Esophagus mucosa (tissue), 1 donor: ENCODE measurements at places on chromosomes 11 and 22. TPM values are rescaled to one million over a fixed set of nuclear protein-coding genes. Genes with fewer than 3 reads are reported as not detected.
A peak's percentile ranks its signal among the peaks of the same experiment; 100 is the strongest.

The OR4D5 gene
- not detected for total RNA-seq

The TSPAN4 gene
- 8.4 TPM for total RNA-seq

DNA sequence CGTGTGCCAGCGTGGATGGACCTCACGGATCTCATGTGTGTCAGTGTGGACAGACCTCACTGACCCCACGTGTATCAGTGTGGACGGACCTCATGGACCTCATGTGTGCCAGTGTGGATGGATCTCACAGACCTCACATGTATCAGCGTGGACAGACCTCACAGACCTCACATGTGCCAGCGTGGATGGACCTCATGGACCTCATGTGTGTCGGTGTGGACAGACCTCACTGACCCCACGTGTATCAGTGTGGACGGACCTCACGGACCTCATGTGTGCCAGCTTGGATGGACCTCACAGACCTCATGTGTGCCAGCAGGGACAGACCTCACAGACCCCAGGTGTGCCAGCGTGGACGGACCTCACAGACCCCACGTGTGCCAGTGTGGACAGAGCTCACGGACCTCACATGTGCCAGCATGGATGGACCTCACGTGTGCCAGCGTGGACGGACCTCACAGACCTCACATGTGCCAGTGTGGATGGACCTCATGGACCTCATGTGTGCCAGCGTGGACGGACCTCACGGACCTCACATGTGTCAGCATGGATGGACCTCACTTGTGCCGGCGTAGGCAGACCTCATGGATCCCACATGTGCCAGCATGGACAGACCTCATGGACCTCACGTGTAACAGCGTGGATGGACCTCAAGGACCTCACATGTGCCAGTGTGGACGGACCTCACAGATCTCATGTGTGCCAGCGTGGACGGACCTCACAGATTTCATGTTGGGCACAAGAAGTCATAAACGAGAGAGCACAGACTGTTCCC is 18.2 kb downstream of the TTLL8 start:
- ATAC-seq, result no peak

DNA sequence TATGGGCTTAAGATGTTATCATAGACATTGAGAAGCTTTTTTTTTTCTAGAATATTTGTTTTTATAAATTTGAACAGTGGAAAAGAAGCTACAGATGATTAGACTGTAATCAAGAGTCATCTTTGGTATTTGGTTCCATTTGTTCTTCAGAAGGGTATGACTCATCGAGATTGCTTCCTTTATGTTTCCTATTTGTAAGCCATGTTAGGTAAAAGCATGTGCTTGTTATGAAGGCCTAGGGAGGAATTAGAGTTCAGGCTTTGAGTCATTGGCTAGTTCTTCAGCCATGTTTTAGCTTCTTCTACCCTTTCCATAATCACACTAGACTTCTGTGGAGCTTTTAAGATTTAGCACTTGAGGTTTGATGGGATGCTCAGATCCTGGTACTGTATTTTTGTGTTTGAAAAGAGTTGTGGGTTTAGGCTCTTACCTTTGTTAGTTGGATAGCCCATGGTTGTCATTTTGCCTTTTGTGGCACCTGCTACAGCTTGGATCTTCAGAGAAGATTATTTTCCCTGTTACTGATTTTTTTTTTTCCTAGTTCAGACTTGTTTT is 44.3 kb downstream of the POLD3 start:
- ATAC-seq, result peak; percentile 80

- ATAC-seq, result no peak
Observed at GRCh38 chr11:77148963-77149715, 21.1 kb downstream of the MYO7A start.

GRCh38 chr11:79525257-79525656 is 84.4 kb upstream of the TENM4 start:
- no peak for ATAC-seq

The RCE1 gene
- total RNA-seq, result 14.5 TPM

The FGF19 gene
- not detected for total RNA-seq

DNA sequence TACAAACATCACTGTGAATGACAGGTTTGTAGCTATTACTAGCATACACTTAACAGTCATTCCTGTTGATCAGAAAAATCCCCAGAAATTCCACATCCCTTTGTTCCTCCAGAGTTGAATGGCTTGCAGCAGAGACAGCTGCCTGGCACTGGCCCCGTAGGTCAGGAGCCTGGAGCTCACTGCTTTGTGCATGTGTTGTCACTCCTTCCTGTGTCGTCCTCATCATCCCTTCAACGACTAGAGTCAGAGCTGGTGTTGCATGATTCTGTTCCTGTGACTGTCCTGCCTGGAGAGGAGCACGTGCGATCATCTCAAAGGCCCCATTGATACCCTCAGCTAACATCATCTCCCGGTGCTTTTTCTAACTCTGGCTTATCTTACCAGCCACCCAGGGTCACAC is 58.3 kb downstream of the LDLRAD3 start:
- ATAC-seq, result no peak

DNA sequence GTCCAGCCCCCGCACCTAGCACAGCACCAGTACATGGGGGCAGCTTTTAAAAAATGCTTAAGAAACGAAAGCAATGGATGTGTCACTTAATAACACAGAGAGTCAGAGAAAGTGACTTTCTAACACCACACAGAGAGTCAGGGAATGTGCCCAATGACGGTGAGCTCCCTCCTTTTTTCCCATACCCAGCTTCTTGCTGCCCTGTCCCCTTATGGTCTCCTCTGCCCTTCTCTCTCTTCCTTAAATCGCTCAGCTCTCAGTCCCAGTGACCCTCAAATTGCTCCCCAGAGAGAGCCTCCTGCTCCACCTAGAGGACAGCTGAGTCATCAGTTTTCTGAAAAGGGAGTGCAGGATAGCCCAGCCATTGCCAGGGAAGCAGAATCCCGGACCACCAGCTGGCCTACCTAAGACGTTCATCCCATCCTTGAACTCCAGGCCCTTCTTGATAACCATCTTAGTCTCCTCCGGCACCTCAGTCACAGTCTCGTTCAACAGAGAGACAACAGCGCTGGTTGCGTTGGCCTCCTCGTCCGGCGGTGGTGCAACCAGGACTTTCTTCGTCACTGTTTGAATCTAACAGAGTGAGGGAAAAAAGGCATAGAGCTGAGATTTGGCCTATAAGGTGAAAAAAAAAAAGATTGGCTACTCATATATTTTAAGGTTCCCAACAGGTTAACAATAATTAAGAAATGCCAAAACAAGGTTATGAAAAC is 113.5 kb downstream of the SLC1A2 start:
- ATAC-seq, result peak; percentile 23

GRCh38 chr22:23391022-23391421 is 189.1 kb downstream of the IGLL1 start:
- no peak for ATAC-seq

The RIMBP3B gene
- total RNA-seq, result not detected

The CRYBB2 gene
- total RNA-seq, result not detected

DNA sequence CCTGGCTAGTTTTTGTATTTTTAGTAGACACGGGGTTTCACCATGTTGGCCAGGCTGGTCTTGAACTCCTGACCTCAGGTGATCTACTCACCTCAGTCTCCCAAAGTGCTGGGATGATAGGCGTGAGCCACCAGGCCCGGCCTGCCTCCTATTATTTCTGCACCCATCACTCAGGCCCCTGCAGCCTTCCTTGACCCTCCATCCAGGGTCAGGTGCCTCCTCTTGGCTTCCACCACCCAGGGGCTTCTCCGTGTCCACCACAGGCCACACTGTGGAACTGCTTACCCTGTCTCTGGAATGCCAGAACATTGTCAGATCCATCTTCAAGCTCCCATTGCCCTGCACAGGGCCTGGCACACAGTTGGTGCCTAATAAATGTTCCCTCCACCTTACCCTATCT is 75.4 kb upstream of the RTL6 start:
- no peak for ATAC-seq

DNA sequence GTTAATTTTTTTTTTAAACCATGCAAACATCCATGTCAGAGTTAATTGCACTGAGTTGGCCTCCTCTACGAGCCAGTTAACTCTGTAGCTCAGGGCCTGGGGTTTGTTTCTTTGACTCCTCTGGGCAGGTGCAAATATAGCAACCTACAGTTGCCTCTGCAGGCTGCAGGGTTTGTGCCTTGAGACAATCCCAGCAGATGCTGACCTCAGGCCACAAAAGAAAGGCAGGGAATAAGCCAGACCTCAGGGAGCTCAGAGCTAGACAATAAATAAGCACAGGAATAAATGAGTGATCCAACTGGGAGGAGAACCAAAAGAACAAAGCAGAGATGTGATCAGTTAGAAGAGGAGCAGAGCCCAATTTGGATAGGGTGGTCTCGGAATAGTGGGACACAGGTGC is 390.8 kb downstream of the SHANK2 start:
- ATAC-seq, result no peak

DNA sequence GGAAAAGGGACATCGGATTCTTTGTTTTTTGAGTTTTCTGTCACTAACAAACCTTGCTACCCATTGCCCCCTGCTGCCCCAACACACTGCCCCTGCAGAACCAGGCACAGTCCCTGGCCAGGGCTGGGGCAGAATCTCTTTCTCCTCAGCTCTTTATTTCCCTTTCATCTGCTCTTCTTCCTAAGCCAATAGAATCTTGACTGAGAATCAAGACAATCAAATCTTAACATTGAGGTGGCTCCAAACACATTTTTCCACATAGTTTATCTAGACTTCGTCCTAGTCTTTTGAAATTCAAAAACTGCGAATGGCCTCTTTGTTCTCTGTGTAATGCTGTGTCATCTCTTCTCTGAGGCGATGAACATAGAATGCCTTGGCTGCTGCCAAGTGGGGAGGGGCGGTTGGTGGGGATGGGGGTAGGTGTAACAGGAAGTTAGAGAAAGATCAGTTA is 16.1 kb upstream of the NTM start:
- no peak for ATAC-seq

The PHLDA2 gene
- 45.0 TPM for total RNA-seq

- ATAC-seq, result no peak
Observed at GRCh38 chr11:41996533-41996932, 537.1 kb upstream of the LRRC4C start.

The MEI1 gene
- total RNA-seq, result 1.3 TPM

DNA sequence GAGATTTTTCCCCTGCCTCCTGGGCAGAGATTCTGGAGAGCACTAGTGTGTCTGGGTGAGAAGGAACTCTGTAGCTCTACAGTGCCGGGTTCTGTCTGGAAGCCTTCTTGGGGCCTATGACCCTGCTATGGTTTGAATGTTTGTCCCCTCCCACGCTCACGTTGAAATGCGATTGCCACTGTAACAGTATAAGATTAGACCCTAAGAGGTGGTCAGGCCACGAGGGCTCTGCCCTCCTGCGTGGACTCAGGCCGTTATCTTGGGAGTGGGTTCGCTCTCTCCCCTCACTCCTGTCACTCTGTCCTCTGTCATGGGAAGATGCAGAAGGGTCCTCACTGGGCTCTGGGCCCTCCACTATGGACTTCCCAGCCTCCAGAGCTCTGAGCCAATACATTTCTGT is 3.5 kb downstream of the AP5B1 start:
- ATAC-seq, result no peak

GRCh38 chr22:44107340-44107739 is 73.4 kb upstream of the PARVG start:
- ATAC-seq, result no peak

DNA sequence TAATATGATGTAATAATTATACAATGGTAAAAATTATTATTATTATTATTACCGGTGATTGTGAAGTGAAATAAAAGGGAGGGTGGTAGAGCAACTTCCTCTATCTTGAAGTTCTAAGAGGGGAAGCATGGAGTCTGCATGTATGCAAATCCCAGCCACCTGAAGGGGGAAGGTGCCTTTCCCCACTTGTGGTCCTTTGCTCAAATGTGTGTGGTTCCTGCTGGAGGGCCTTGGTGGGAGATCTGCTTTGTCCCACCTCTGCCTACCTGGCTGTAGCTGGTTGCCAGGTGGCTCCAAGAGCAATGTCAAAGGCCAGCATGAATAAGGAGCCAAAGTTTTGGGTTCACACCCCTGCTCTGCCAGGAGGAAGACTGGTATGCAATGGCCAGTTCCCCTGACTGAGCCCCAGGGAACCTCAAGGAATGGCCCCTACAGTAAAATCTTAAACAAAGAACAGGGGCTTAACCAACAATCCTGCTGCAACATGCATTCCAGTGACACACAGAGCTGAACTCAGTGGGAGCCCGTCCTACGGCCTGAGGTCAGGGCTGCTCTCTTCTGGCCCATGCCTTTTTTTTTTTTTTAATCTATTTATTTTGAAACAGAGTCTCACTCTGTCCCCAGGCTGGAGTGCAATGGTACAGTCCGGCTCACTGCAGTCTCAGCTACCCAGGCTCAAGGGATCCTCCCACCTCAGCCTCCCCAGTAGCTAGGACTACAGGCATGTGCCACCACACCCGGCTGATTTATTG is 8.5 kb downstream of the TMEM132A start:
- ATAC-seq, result peak; percentile 14

The RHOD gene
- total RNA-seq, result 161 TPM
